Thyroid gland (tissue), 4 donors: ENCODE measurements at places on chromosomes 3 and 15.

GRCh38 chr3:171183042-171183441 lies 156.5 kb upstream of the SLC2A2 start:
- no peak for DNase-seq

- DNase-seq = no peak
These were observed 43.0 kb downstream of the FBN1 start for GRCh38 chr15:48602358-48603122.

DNA sequence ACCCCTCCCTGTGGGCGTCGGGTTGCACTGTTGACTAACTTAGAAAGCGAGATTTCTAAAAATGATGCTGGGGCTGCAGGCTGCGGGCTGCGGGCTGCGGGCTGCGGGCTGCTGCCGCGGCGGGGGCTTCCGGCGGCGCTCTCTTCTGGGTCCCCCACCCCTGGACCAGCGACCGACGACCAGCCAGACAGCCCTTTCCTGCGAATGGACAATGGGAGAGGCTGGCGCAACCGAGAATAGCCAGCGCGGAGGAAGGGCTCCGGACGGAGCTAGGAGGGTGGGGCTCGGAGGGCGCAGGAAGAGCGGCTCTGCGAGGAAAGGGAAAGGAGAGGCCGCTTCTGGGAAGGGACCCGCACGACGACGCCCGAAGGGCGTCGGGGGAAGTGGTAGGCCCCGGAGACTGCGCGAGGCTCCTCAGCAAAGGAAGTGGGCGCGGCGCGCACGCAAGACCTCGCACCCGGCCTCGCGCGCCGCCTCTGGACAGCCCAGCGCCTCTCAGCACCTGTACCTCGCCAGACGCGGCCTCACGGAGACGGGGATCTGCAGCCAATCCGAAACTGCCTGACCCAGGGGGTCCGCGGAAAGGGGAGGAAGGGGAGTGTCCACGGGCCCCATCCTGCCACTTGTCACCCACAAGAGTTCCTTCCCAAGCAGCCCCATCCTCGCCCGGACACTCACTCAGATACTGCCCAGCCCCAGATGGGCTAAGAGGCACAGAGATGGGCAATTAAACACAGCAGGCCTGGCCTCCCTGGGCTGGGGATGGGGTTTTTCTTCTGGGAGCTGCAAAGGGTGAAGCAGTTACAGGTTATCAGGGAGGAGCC lies 70.7 kb downstream of the SLC12A8 start:
- DNase-seq = no peak

DNA sequence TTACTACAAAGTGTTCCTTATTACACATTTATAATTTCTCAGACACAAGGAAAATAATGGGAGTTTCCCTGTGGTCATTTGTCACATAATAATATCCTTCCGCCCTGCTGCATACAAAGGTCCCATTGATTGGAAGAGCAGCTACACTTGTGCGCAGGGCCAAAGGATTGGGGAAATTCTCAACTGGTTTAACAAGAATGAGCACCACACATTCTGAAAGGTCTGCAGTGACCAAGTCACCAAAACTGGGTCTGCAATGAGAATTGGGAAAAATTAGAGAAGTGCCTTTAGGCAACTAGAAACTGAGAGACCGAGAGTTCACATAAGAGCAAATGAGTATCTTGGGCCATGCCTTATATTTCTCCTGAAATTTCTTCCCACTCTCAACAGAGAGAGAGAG lies 98.2 kb upstream of the NR2F2 start:
- no peak for DNase-seq

- DNase-seq = no peak
These were observed 9.9 kb upstream of the CCDC54 start for GRCh38 chr3:107367353-107367752.

DNA sequence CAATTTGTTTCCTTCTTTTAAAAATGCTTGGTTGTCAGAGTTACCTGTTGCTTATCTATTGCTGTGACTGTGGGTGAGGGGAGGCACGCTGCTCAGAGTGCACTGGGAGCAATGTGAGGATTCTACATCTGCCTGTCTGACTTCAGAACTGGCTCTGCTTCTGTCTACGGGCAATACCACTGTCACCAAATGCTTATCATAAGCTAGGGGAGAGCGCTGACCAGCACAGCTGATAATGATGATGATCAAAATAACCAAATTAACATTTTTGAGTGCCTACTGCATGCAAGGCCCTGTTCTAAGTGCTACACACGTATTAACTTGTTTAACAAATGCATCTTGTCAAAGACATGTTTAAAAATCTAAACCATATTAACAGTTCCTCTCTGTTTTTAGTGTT lies 79.2 kb upstream of the TPRG1 start:
- DNase-seq = no peak

GRCh38 chr3:166444756-166445155 lies 607.5 kb upstream of the BCHE start:
- no peak for DNase-seq

DNA sequence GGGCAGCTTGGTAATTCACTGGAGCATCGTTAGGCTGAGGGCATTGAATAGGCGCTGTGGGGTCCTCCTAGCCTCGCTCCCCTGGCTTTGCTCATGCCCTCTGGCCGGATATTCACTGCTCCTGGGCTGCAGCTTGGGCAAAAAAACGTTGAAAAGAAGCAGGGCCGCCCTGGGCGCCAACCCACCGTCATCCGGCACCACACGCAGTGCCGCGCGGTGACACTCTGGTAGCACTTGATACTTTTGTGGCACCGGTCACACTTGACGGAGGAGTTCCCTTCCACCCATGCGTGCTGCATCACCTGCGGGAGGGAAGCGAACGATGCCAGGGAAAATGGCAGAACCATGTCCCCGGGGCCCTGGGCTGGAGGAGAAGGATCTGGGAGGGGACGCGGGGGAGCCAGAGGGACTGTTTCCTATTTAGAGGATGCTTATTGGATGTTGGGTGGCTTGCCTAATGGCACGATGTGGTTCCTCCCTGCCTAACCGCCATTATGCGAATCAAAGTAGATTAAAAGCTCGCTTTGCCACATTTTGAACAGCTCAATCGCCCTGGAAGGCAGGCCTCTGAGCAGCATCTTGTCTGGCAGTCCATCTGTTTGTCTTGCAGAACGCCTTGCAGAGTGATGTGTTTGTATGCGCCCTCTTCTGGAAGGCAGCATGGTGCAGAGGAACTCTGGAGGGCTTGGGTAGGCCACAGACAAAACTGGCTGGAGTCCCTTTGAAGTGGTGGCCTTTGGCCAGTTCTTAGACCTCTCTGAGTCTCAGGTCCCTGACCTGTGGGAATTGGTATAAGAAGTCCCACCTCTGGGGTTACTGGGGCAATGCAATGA lies 93.2 kb downstream of the DGKG start:
- peak; percentile 13 for DNase-seq

- no peak for DNase-seq
These were observed 27.3 kb downstream of the STT3B start for GRCh38 chr3:31559872-31560534.

DNA sequence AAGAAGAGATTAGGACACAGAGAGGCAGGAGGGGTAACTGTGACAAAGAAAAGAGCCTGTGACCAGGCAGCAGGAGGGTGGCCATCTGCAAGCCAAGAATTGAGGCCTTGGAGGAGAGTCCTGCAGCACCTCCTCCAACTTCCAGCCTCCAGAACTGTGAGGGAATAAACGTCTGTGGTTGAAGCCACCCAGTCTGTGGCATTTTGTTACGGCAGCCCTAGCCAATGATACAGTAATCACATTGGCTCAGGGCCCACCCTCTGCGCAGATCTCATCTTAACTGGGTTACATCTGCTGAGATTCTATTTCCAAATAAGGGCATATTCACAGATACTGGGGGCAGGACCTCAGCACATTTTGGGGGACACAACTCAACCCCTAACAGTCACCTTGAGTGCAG lies 11.3 kb downstream of the SELENOS start:
- DNase-seq = no peak

DNA sequence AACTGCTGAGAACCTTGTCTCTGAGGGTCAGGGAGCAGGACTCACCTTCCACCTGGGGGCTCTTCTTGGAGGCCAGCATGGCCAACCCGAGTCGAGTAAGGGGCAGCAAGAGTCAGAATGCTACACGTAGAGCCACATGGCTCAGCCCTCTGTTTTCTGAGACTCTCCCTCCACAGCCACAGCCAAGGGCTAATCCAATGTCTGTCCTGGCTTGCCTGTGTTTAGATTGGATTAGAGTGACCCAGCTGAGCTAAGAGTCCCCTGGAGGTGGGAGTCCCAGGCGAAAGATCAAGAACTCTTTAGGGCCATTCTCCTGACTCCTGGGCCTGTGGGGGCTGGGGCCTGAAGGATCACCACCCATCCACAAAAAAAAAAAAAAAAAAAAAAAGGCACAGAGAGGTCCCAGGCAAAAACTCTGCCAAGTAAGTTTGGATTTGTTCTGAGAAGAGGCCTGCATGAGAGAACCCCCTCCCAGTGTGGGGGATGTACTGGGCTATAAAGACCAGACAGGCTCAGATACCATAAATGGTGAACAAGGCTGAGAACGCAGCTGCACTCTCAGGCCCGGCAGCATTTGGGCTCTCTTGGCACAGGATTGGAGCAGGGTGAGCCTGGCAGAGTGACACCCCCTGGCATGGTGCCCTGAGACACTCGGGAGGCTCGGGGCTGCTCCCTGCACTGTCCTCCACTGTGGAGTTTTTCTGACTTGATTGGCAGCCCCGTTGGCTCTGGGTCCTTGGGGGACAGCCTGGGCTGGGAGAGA lies 88.0 kb upstream of the OSBPL11 start:
- DNase-seq = peak; percentile 80

GRCh38 chr3:46860810-46861604 lies 2.2 kb downstream of the MYL3 start:
- DNase-seq = peak; percentile 0

DNA sequence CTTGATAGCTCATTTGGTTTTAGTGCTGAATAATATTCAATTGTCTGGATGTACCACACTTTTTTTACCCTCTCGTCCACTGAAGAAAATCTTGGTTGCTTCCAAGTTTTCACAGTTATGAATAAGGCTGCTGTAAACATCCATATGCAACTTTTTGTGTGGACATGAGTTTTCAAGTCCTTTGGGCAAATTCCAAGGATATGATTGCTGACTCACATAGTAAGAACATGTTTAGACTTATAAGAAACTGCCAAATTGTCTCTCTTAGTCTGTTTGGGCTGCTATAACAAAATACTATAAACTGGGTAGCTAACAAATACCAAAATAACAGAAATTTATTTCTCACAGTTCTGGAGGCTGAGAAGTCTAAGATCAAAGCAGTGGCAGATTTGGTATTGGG lies 59.5 kb upstream of the TNFSF10 start:
- no peak for DNase-seq

GRCh38 chr15:95698230-95698629 lies 632.3 kb upstream of the NR2F2 start:
- DNase-seq = no peak
